ENCODE measurements at places on chromosomes 4 and X.

DNA sequence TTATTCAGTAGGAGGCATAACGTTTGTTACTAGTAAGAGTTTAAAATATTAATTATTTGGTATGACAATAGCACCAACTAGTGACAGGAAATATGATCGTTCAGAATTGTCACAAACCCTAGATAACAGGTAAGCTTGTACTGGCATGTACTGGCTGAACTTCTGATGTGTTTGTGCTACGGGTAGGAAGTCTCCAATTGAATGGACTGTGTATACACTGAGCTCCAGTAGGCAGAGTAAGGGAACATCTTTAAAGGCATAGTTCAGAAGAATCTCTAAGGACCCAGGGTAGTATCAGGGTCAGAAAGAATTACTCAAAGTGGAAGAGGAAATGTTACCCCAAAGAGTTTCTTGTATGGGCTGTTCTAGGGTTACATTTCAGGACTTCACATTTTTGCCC lies 230.4 kb downstream of the EDA2R start:
- DNase-seq: peak; percentile 1

DNA sequence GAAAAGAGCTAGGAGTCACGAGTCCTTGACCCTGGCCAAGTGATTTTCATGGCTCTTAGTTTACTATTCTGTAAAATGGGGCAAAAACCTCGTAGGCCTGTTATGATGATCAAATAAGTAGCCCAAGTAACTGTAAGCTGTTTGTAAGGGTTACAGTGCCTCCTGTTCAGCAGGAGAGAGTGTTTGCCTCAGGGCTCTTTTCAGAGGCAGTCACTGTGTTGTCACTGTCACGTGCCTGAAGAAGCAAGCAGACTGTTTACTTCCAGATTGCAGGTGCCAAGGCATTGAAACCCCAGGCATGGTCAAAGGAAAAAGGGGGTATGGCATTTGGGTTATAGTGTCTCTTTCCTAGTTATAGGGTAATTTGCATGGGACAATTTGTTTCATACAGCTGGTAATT lies 4.5 kb downstream of the RAB39B start:
- DNase-seq: no peak

DNA sequence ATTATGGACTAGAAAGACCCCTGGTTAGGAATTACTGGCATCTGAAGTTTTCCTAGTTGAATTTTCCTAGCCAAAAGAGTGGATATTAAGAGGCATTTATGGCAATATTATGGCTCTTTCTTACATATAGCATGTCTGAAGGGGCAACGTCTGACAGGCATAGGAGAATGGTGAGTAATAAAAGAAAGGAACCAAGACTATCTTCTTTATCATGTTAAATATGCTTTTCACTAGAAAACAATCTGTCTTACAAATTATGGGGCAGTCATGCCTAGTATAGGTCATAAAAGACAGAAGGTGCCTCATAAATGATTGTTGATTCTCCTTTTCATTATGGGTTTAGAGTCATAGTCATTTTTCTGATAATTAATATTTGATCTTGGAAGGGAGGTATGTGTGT lies 431.1 kb upstream of the HTR2C start:
- DNase-seq: no peak

- DNase-seq: no peak
Observed at GRCh38 chr4:102692474-102692873, 68.3 kb downstream of the MANBA start.

- DNase-seq: no peak
Observed at GRCh38 chr4:74613266-74613665, 168.3 kb downstream of the AREG start.

DNA sequence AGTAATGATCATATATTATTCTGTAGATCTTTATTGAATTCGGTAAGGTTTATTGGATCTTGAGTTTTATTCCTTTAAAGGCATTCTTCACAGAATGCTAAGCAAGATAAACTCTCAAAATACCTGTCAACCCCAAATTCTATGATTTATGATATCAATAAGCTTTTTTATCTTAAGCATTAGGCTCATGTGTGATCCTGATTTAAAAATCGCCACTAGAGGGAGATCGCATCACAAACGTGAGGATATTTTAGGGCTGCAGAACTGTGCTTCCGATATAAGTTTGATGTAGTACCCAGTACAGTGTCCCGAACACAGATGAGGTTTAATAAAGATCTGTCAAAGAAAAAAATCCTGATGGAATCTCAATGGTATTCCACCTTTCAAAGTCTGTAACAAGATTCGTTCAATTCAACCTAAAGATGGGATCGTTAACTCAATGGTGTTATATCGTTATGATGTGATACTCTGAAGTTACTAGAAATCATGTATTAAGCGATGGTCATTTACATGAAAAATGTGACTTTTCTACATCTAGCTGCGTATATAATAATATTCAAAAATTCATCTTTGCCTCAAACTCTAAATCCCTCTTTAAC lies 169.0 kb downstream of the CORIN start:
- DNase-seq: peak; percentile 3

- no peak for DNase-seq
Observed at GRCh38 chrX:112631892-112632291, 47.8 kb downstream of the LHFPL1 start.

GRCh38 chrX:101369687-101370086 lies 16.3 kb downstream of the BTK start:
- DNase-seq: no peak

DNA sequence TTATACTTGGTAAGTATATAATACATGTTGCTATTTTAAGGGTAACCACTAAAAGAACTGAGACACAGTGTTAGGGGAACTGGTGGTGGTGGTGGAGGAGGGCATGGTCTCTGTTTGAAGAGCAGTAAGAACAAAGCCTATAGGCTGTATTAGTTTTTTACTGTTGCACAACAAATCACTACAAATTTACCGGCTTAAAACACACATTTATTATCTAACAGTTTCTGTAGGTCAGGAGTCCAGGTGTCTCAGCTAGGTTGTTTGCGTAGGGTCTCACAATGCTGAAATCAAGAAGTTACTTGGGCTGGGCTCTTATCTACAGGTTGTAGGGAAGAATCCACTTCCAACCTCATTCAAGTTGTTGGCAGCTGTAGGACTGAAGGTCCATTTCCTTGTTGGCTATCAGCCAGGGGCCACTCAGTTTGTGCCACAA lies 52.6 kb downstream of the CASK start:
- DNase-seq: no peak

DNA sequence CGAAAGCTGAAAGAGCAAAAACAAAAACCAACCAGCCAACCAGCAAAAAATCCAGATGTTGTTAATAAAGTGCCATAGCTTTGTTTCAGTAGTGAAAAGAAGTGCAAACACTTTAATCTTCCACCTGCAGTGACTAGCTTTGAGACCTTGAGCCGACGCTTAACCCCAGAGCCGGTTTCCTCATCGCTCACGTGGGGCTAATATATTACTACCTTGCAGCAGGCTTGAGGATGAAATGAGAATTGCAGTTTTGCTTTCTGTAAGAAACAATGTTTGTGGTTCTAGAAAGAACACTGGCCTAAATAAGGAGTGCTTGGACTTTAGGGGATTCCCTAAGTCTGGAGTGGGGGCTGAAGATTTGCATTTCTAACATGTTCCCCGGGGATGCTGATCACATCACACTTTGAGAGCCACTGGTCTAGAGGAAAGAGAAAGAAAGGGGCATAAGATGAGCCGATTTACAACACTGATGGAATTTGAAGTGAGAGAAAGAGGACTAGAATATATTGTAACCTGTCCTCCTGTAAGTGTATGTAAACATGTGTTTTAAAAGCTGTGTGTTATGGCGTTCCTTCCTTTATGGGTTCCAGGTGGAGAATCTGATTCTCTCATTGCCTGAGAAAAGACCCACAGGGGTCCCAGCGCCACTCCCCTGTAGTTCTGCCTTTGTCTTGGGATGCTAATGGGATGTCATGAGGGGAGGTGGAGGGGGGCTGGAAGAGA lies 1.4 kb downstream of the FGF2 start:
- peak; percentile 28 for DNase-seq

- DNase-seq: no peak
Observed at GRCh38 chrX:150150076-150150779, 211.9 kb upstream of the EOLA2 start.

DNA sequence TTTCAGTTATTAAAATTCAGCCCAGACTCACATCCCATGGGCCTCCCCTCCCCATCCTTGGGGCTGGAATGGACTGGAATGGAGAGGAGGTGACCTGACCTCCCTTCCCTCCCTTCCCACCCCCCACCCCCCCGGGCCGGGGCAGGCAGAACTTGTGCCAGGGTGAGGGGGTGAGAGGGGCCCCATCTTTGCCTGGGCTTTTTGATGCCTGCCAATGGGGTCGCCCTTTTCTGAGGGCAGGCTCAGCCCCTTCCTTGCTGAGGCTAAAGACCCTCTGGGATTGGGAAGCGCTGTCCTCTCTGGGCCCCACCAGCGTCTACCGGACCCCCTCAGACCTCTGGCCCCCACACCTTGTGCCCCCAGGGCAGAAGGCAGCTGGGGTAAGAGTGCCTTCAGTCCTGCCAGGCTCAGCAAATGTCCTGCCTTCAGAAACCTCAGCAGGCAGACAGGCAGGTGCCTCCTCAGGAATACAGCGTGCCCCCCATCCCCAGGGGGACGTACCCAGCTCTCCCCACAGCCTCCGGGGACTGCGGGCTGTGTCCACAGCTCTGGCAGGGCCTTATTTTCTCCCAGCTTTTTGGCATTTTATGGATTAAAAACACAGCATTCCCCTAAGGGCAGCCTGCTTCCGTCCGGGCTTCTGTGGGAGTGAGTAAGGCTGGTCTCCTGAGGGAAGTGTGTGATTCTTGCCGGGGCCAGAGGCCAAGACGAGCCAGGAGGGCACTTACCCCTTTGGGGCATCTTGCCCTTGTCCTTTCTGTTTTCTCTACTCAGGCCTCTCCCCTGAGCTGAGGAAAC lies 12.6 kb upstream of the CCNQ start:
- no peak for DNase-seq

GRCh38 chrX:20325786-20326388 lies 59.2 kb upstream of the RPS6KA3 start:
- DNase-seq: no peak

DNA sequence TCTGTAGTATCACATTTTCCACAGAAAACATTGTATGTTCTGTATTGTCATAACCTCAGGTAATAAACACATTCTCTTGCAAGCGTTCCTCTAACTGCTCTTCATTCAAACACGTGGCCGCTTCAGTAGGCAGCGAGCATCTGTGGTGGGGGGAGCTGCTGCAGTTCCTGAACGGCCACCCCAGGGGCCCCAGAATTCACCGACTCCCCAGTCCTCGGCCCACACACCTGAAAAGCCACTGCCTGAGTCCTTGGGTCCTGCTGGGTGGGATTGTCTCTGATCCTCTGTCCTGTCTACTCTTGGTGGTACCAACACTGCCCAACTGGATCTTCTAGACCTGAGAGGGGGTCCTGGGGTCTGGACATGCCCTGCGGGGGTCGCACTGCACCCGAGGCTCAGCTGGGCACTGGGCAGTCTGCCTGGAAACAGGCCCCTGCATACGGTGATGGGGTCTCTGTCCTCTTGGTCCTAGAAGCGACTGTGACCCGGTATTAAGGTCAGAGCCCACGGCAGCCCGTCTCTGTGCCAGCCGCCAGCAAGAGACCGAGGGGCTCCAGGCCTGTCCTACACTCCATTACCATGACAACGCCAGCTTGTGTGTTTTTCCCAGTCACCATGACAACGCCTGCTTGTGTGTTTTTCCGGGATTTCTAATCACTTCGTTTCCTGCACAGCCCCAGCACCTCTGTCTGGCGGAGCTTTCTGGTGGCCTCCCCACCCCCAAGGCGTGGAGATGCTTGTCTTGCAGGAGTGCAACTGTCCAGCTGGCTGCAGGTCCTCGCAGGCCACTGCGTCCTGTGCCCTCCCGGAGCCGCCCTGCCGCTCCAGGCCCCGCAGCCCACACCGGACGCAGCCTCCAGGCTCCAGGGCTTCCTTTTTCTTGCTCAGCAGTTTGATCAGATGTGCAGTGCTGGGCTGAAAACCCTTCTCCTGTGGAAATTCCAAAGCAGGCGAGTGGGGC lies 16.0 kb downstream of the CTBP1 start:
- no peak for DNase-seq

GRCh38 chr4:3412257-3413020 lies 29.3 kb upstream of the HGFAC start:
- DNase-seq: no peak

DNA sequence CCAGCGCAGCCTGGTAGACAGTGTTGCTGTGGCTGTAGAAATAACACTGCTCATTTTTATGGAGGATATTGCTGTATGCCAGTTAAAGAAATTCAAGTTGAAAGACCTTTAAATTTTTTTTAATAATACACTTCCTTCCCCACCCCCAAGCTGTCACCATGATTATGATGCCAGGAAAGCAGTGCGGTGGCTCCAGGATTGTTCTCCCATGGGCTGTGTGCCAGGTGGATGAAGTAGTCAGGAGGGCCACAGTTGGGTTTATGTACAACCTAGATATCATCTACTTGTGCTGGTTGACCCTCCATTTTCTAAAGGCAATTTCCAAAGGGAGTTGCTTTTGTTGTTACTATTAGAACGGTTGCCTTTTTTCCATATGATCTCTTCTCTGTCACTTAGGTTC lies 136.6 kb downstream of the AFF1 start:
- DNase-seq: peak; percentile 14

GRCh38 chr4:72397314-72397713 lies 171.7 kb downstream of the ADAMTS3 start:
- DNase-seq: no peak

- DNase-seq: no peak
Observed at GRCh38 chrX:143853488-143853887, 30.4 kb upstream of the UBE2NL start.

Data from NCI-H2171 treated with DMSO at 0.1 percent for 48 hours (cell line).